ENCODE measurements at places on chromosomes 13 and 19.

DNA sequence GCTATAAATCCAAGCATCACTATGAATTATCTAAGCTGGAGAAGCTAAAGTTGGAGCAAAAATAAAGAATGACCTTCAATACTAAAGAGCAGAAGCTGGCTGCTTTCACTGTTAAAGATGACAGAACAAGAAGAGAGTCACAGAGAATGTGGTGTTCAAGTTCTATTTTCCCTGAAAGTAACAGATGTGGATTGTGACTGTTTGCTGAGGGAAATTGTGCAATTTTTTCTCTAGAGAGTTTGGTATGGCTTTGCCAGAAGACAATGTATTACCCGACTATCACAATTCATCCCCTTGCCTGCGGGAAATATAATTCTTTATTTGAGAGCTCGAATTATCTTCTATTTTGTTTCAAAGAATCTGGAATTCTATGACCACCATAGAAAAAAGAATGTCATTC lies 83.1 kb downstream of the TNFSF13B start:
- no peak for DNase-seq

DNA sequence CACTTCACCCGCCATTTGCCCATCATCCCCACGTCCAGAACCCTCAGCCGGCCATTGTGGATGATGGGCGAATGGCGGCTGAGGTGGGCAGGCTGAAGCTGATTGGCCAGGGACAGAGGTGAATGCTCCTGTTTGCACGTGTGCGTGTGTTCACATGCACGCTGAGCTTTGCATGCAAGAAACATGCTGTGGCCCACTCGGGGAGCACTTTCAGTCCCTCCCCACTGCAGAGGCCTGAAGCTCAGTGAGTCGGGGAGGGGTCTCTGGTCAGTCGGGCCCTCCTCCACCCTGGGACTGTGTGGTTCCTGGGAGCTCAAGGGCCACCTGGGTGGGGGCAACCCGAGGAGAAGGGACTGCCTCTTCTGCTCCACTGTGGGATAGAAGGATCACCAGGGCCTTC lies 24.9 kb downstream of the CEBPA start:
- no peak for DNase-seq

DNA sequence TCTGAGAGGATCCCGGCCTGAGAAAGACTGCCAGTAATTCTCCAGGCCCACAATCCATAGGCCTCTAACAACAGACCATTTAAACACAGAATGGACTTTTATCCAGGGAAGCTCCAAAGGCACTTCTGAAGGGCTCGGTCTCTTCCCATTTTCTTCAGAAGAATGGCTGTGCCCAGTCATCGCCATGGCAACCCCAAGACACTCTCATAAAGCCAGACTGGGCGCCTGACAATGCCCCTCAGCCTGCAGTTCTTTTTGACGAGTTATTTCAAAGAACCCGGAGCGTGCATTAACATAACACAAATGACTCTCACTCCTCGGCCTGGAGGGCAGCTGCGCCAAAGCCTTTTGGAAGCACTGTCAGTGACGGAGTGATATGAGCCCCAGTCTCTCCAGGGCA lies 61.0 kb downstream of the RASA3 start:
- no peak for DNase-seq

- DNase-seq: no peak
Measured at GRCh38 chr13:40666045-40666932, at the start of gene FOXO1. TSS of gene FOXO1 (minus strand) at chr13:40666641. CDS start at chr13:40666212, 429 bp downstream.

DNA sequence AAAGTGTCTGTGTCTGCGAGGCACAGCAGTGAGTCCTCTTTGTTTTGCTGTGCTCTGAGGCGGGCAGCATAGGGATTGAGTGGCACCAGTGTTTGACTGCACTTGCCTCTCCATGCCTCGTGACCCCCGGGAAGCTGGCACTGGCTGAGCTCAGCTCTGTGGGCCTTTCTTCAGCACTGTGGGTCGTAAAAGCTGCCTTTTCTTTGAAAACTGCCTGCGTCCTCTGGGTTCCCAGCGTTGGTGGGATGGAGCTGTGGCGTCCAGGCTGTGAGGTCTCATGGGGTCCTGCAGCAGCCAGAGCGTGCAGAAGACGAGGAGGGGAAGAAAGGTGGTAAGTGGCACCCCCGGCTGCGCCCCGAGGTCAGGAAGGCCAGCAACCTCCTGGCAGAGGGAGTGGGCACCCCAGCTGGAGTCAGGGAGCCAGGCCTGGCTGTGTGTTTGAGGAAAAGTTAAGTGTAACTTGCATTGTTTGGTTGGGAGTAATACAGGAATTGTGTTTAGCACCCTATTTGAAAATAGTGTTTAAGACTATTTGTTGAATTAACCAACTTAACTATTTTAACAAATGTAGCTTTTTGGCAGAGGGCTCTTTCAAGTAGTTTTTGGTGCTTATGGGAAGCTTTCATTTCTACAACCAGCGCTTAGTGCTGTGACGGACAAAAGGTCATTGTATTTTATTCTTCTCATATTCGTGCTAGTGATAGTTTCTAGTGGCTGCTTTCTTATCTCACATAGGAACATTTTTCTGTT lies 79.3 kb upstream of the TEX29 start:
- no peak for DNase-seq

GRCh38 chr19:33445442-33446329 lies 72.2 kb downstream of the CEBPG start:
- DNase-seq: no peak

DNA sequence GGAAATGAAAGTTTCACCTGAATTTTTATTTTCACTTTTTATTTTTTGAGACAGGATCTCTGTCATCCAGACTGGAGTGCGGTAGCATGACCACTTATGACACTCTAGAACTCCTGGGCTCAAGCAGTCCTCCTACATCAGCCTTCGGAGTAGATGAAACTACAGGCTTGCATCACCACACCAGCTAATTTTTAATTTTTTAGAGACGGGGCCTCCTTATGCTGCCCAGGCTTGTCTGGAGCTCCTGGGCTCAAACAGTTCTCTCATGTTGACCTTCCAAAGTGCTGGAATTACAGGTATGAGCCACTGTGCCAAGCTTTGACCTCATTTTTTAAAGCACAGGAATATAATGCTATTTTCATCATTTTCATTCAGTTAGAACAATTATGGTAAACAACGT lies 297.0 kb upstream of the KLHL1 start:
- no peak for DNase-seq

- no peak for DNase-seq
Measured at GRCh38 chr13:27921961-27922882, 2.4 kb downstream of the PDX1 start.
